ENCODE measurements at places on chromosomes 13 and 19.
A peak's percentile ranks its signal among the peaks of the same experiment; 100 is the strongest.

GRCh38 chr13:96617528-96617927 lies 376.7 kb downstream of the OXGR1 start:
- no peak for DNase-seq

GRCh38 chr19:16160943-16161560 lies 12.3 kb downstream of the CIB3 start:
- no peak for DNase-seq

GRCh38 chr19:7417671-7418324 lies 69.1 kb downstream of the ARHGEF18 start:
- DNase-seq: no peak

- peak; percentile 59 for DNase-seq
Measured at GRCh38 chr19:54481326-54481930, 8.3 kb upstream of the CDC42EP5 start.

DNA sequence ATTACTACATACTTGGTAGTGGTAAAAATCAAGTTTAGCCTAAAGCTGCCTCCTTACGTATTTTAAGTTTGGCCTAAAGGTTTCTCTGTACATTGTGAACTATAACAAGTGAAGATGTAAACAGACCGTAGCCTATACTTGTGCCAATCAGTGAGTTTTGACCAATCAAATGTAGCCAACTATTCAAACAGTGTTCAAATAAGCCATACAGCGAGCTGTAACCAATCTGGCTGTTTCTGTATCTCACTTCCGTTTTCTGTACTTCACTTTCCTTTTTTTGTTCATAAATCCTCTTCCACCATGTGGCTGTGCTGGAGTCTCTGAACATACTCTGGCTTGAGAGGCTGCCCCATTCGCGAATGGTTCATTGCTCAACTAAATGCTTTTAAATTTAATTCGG lies 2504.6 kb downstream of the PCDH9 start:
- no peak for DNase-seq

GRCh38 chr19:35211545-35212230 lies 16.9 kb downstream of the FAM187B start:
- DNase-seq: no peak

DNA sequence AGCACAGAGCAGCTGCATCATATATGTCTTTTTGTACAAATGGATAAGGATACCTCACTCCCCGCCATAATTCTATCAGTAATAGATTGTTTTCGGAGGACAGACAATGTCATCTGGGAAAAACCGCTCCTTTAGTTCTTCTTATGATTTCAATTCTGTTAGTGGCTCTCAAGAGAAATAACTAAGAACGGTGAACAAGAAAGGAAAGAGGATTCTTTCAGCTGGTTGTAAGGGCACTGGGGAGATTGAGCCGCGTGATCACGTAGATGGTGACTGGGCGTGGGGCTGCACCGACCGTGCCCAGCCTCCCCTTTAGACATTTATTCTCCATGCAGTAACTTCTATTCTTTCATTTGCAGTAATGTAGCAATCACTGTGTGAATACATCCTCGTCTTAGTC lies 99.4 kb upstream of the PEG3 start:
- DNase-seq: no peak

- no peak for DNase-seq
Measured at GRCh38 chr19:34135054-34135800, 37.1 kb upstream of the LSM14A start.

DNA sequence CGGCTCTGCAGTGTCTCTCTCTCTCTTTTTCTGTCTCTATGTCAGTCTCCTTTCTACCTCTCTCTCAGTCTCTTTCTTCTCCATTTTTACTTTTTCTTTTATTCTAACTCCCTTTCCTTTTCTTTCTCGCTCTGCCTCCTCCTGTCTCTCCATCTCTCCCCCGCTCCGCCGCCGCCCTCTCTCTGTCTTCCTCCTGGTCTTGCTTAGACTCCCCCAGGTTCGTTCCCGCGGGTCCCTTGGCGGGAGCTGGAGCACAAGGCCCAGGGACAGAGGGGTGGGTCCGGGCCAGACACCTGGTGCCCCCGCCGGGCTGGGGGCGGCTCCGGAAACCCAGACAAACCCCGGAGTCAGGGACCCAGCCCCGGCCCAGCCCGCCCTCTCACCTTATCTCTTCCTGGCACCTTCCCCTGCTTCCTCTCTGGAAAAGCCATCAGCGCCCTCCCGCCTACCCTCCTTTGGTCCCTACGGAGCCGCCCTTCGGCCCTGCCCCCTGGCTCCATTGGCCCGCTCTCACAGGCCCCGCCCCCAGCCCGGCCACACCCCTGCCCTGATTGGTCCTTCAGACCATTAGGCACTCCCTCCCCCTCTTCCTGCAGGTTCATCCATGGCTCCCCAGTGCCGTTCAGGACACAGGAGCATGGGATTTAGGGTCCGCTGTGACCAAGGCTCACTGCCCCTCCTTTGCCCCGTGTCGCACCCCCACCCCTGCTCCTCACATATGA lies 15.4 kb upstream of the NOP53 start:
- no peak for DNase-seq

GRCh38 chr13:73731564-73731963 lies 402.6 kb downstream of the KLF12 start:
- no peak for DNase-seq

GRCh38 chr19:18896421-18896841 lies 473 bp upstream of the CERS1 start:
- DNase-seq: no peak

DNA sequence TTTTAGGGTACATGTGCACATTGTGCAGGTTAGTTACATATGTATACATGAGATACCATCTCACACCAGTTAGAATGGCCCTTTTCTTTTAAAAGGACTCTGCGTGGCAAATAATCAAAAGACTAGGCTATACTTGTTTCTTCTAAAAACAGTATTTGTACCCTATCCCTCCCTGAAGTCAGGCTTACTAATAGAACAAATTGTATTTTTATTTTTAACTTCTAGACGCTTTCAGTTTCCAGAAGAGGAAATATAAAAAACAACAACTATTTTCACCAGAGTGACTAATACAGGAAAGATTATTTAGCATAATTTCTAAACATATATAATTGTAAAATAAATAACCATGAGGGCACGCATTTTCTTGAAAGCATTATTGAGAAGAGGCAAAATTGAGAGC lies 83.6 kb downstream of the ITGBL1 start:
- no peak for DNase-seq

GRCh38 chr19:38033658-38034491 lies 126.9 kb downstream of the SIPA1L3 start:
- DNase-seq: no peak

DNA sequence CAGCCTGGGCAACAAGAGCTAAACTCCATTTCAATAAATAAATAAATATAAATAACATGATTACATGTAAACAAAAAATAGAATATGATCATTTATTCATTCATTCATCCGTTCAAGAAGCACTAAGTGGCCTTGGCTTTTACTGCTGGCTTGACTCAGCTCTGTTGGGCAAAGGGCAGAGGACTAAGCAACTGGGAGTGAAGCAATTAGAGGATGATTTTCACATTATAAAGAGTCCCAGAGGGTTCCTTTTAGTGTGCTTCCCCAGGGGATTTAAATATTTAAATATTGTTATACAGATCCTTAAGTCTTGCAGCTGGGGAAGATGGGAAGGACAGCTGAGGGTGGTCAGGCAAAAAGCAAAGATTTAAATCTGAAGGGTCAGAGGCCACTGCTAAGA lies 34.9 kb upstream of the FLT1 start:
- no peak for DNase-seq

GRCh38 chr13:102930566-102930965 lies 84.7 kb downstream of the ERCC5 start:
- no peak for DNase-seq

DNA sequence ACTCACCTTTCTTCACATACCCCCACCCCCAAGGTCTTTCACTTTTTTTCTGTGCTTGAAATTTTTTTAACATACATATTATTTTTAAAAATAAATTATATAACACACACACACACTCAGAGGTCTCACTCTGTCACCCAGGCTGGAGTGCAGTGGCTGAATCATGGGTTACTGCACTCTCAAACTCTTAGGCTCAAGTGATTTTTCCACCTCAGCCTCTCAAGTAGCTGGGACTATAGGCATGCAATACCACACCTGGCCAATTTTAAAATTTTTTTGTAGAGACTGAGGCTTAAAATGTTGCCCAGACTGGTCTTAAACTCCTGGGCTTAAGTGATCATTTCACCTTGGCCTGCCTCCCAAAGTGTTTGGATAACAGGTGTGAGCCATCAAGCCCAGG lies 32.9 kb upstream of the ZNF429 start:
- DNase-seq: no peak

GRCh38 chr19:15874821-15875474 lies 22.9 kb downstream of the CYP4F2 start:
- DNase-seq: no peak

GRCh38 chr19:55115446-55116065 lies 1.9 kb downstream of the PPP1R12C start:
- DNase-seq: no peak

DNA sequence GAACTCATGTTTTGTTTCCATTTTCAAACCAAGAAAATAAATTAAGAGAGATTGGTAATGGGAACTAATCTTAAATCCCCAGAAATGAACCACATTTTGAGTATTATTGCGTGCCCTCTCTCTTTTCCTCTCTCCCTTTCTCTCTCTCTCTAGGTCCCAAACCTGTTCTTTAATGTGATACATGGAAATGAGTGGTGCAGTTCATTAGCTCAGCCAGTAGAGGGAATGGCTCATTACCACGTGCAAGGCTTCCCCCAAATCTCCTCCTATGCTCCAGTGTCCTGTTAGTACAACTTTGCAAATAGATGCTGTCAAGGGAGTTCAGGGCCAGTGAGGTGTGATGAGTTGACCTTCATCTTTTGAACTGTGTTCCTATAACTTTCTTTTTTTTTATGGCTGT lies 178.4 kb downstream of the FGF9 start:
- no peak for DNase-seq

DNA sequence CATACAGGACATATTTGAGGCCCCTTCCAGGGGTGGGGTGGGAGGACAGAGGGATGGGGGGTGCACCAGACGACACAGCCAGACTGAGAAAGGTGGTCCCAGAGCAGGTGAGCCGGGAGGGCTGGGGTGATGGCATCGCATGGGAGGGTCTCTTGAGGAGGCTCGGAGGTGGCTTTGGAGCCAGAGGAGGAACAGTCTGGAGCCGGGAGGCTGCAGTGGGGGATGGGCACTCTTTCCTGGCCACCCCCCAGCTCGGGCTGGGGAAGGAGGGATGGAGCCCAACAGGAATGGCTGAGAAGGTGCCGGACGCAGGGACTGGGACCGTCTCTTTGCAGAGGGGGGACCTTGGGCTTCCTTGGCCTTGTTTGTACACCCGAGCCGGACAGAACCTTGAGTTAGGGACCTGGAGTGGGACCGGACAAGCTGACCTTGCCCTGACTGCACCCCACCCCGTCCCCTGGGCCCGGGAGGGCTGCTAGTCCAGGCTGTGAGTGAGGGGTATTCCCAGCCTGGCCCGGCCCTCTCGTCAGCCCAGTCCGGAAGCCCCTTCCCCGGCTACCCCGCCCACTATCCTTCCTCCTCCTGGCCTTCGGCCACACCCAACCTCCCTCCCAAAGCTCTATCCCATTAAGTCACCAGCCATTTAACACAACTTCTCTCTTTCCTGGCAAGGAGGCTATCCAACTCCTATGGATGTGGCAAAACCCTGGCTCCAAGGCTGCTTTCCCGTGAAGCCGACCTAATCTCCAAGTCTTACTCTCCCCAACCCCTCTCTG lies 816 bp upstream of the TBXA2R start:
- DNase-seq: peak; percentile 35

DNA sequence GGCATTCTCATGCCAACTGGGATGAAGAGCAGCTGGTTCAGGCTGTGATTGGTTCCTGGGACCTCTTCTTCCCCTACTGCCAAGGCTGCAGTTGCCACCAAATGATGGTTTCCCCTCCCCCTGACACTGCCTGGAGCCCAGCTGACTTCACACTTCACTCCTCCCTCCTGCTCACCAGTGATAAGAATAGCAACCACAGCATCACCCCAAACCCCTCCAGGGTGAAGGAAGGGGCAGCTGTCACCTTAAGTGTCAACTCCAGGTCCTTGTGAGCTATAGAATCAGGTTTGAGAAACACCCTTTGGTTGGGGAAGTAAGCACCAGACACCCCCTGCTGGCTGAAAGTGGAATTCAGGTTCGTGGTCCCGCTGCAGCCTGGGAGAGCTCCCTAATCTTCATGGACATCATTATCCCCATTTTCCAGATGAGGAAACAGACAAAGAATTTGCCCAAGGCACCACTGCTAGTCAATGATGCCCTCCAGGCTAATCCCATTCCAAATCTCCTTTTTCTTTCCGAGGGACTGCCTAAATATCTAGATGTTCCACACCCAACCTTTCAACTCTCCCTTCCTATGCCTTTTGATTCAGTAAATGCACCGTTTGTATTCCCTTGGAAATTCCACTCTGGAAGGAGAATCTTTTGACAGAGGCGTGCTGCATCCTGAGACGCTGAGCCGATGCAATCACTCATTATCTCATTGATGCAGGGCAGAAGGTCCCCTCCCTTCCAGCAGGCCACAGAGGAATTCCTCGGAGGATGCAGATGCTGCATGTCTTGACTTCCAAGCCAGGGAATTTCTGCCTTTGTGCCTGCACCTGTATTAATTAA lies 50.6 kb upstream of the UQCRFS1 start:
- peak; percentile 41 for DNase-seq

DNA sequence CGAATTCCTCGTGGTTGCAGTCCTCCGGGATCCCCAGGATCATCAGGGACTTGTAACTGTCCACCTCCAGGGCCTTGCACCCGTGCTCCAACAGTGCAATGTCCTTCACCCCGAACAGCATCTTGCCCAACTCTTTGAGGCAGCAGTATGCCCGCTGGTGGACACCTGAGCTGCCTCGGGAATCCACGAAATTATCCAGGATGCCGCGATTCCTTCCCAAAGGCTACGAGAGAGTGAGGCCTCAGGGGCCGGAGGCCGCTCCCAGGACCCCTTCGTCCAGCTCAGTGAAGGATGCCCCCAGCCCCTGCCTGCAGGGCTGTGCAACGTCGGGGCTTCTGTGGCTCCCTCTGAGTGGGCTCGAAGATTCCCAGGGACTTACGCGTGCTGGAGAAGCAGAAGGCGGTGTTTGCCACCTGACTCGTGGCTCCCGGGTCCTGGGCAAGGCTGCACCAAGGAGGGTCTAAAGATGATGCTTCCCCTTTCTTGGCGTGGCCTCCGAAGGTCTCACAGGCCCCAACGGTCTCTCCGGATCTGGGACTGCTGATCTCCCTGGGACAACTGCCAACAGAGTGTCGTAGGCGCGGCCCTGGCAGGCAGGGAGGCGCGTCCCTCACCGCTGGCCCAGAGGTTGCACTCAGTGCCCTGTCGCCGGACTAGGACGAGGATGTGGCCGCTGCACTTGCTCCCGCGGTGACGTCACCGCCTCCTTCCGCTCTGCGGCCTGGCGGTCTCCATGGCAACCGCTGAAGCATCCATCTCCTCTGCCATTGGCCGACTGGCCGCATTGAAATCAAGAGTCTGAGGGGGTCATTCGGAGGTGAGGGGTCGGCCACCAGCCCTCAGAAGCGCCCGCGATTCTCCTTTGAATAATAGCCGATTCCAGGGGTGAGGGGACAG lies at the start of gene PNMA8C:
Gene PNMA8C (minus strand): TSS at position 698 of the 897 bp plus-strand sequence. CDS start 577 bp downstream, at position 121.
- DNase-seq: no peak

DNA sequence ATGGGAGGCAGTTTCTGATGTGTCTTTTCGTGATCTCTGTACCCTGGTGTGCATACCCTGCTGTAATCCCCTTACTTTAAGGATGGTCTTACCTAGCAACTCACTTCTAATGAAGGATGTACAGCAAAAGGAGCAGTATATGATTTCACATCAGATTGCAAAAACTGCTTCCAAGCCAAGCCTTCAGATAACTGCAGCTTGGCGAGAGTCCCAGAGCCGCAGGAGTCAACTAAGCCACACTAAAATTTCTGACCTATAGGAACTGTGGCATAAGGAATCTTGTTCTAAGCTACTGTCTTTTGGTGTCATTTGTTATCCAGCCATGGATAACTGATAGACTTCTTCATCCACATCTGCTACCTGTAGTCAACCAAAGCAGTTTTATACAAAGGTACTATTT lies 496.7 kb downstream of the GPC6 start:
- DNase-seq: no peak

All from muscle of arm (tissue), 14 donors.